ENCODE measurements at places on chromosomes 6 and 20. TPM values are rescaled to one million over a fixed set of nuclear protein-coding genes. Genes with fewer than 3 reads are reported as not detected.

The HLA-DRA gene
- 83.4 TPM for total RNA-seq

GRCh38 chr20:56447227-56447626 lies 21.2 kb upstream of the RTF2 start:
- DNase-seq, result no peak

The NT5E gene
- total RNA-seq, result 10.6 TPM

The C6orf15 gene
- not detected for total RNA-seq

The HSPA1A gene
- total RNA-seq, result 286 TPM

DNA sequence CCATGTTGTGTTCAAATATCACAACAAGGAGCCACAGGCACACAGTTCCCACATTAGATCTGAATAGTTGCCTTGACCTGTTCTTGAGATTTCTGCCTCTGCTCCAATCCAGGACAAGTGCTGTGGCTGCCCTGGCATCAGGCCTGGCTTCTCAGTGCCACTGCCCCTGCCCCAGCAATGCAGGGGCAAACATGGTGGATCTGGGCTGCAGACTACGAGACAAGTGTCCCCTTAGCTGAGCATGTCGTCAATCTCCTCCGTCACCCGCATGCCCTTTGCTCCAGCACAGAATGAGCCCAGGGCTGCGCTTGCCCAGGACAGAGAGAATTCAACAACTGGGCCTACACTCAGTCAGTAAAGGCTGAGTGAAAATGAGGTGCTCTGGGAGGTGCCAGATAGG lies 201.6 kb downstream of the SYNDIG1 start:
- no peak for DNase-seq

DNA sequence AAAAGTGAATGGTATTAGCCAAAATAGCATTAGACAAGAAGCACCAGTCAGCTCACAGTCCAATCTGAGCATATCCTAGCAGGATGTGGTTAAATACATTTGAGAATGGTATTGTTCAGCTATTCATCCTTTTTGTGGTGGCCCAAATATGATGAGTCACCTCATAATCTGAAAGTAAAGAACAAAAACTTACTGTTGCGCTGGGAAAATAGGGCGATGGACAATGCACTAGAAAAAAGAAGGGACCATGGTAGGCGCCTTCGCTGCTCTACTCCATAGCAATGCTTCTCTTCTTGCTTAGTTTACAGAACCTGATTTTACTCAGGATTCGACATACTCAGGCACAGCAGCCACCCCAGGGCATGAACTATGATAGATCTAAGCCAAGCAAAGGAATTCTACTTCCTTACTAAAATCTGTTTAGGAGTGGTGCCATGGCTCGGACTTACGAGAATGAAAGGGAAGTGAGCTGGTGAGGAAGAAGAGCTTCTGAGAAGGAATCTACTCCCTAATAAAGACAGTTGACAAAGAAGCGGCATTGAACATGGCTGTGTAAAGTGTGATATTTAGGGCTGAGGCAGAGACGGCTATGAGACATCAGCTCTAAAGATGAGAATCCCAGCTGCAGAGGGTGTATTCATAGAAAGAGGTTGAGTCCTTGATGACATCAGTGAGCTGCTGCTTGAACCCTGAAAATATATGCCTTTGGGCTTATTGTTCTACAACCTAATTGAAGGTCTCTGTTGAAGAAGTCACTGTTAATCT lies 16.6 kb upstream of the FBXO9 start:
- no peak for DNase-seq

DNA sequence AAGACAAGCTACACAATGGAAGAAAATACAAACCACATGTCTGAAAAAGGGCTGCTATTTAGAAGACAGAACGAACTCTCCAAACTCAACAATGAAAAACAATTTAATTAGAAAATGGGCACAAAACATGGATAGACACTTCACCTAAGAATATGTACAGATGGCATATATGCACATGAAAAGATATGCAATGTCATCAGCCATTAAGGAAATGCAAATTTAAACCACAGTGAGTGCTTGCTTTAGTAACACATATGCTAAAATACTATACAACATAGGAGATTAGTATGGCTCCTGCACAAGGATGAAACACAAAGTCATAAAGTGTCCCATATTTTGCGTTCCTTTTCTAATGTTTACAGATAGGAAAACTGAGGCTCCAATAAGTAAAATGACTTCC lies 60.4 kb upstream of the FAM83B start:
- DNase-seq, result no peak

The LY6G5C gene
- total RNA-seq, result 2.1 TPM

DNA sequence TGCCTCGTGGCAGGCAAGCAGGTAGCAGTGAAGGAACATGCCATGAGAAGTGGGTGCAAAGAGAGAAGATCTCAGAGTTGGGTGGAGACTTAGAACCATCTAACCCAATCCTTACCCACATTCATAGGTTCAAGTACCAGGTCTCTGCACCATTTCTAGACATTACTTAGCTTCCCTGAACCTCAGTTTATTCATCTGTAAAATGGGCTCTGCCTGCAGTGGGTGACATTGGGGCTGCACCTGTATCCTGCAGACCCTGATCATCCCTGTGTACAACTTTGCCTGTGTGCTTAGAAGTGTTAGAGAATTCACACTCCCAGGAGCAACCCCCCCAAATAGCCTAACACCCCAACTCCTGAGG lies 42.7 kb downstream of the SNX5 start:
- DNase-seq, result no peak

The AVP gene
- not detected for total RNA-seq

GRCh38 chr6:16355699-16356446 lies 117.5 kb downstream of the GMPR start:
- DNase-seq, result no peak

The BTBD3 gene
- 29.2 TPM for total RNA-seq

DNA sequence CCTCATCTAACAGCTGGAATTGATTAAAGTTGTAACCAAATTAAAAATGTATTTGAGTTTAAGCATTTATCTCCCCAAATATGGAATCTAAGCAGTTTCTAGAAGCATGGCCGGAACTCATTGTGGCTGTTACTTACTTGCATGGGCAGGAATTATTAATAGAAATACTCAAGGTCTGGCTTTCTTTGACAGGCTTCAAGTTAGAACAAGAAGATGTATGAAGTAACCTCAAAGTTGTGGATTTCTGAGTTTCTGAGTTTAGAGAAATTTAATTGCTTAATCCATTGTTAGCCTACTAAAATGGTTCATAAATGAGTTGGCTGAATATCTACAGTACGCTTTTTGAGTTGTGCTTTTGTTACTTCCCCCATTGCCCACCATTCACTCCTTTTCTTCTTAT lies 7.7 kb downstream of the CARMIL1 start:
- no peak for DNase-seq

- DNase-seq, result no peak
Measured at GRCh38 chr6:3473773-3474172, 16.9 kb upstream of the SLC22A23 start.

The CNKSR3 gene
- 21.1 TPM for total RNA-seq

The EGFL8 gene
- 10.7 TPM for total RNA-seq

DNA sequence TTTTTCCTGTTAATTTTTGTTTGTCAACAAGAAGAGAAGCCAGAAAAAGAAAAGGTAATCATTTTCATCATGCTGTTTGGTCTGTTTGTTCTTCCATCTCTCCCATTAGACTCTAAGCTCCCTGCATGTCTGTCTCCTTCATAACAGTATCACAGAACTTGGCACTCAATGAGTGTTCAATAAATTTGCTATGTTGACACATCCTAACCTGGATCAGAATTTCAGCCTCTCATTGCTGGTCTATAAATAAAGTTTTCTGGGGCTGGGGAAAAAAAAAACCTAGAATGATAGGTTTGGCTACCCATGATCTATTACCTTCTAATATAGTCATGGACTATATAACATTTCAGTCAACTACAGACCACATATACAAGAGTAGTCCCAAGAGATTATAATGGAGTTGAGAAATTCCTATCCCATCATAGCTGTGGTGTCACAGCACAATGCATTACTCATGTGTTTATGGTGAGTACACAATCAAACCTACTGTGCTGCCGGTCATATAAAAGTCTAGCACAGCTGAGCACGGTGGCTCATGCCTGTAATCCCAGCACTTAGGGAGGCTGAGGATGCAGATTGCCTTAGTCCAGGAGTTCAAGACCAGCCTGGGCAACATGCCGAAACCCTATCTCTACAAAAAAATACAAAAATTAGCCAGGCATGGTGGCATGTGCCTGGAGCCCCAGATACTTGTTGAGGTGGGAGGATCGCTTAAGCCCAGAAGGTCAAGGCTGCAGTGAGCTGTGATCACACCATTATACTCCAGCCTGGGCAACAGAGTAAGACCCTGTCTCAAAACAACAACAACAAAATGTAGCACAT lies 5.9 kb downstream of the NUDT3 start:
- no peak for DNase-seq

DNA sequence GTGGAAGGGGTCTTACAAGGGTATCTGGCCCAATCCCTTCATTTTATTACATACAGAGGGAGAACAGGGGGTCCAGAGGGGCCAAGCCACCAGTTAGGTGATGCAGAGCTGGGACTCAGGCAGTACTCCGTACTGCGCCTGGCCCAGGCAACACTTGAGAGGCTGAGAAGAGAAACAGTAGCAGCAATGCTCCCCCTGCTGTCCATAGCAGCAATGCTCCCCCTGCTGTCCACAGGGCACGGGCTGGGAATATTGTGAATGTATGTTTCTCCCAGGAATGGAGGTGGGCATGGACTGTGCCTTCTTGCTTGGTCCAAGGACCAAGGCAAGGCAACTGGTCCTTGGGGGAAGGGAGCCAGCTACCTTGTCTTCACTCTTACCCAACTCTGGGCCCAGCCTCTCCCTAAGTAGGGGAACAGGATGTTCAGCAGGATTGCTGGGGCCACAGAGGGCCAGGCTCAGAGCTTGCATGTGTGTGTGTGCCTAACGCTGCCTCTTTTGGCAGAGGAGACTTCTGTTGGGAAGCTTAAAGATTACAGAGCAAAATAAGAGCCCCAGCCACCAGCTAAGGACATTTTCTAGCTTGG lies 14.8 kb upstream of the FAM83C start:
- DNase-seq, result peak; percentile 71

DNA sequence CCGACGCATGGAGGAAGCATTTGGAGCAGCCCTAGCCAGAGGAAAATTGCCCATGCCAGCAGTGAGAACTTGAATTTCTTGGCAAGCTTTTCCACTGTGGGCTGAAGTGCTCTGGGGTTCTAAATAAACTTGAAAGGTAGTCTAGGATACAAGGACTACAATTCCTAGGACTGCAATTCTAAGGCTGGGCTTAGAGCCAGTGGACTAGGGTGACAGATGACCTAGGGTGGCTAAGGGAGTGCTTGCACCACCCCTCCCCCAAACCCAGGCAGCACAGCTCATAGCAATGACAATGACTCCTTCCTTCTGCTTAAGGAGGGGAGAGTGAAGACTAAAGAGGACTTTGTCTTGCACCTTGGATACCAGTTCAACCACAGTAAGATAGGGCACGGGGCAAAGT lies 122.3 kb downstream of the THBS2 start:
- DNase-seq, result no peak

GRCh38 chr6:5278047-5278446 lies 16.7 kb downstream of the FARS2 start:
- DNase-seq, result no peak

The IMPG1 gene
- not detected for total RNA-seq

The SSTR4 gene
- not detected for total RNA-seq

The FRK gene
- 4.5 TPM for total RNA-seq

DNA sequence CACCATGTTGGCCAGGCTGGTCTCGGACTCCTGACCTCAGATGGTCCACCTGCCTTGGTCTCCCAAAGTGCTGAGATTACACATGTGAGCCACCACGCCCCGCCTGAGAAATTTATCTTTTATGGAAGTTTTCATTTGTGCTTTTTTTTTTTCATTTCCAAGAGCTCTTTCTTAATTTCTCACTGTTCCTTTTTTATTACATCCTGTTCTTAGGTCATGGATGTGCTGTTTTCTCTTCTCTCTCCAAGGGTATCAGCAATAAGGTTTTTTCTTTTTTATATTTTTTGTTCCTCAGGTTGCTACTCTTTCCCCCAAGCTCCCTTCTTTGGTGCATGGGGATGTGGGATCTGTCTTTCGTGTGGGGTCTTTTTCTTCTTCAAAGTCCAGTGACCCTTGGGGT lies 21.2 kb upstream of the LSM14B start:
- no peak for DNase-seq

DNA sequence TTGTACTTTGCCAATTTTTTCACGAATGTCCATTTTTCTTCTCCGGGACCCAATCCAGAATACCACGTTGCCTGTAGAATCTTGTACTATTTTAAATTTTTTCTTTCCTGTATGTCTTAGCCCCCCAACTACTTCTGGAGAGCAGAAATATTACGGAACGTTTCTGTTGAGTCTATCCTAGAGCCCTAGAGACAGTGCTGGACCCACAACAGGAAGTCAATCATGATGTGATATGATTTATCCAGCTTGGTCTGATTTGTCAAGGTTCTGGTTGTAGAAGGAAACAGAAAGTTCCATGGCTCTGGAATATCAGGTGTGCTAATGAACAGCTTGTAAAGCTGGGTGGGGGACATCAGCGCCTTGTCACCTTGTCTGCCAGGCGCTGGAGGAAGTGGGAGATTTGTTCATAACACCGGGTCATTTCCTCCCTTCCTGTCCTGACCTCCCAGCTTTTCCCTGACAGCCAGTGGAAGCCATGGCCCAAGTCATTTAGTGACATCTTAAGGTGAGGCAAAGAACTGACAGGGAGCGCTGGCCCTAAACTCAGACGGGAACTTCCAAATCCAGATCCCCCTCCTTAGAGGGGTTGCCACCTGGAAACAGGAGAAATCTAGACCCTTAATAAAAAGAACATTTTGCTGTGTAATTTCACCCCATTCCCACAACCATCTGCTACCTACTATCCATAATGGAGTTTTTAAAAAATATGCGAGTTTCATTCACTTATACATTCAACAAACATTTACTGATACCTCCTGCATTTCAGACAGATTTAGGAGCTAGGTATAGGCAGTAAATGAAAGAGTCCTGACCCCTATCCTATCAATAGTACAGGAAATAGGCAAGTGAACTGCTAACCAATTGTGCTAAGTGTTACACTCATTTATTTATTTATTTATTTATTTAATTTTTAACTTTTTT lies 130.5 kb downstream of the ZFP64 start:
- peak; percentile 14 for DNase-seq

Data from right cardiac atrium (tissue), 5 donors.